ENCODE measurements at places on chromosomes 13 and 19.

- no peak for DNase-seq
Observed at GRCh38 chr19:31146546-31147183, 202.6 kb downstream of the TSHZ3 start.

DNA sequence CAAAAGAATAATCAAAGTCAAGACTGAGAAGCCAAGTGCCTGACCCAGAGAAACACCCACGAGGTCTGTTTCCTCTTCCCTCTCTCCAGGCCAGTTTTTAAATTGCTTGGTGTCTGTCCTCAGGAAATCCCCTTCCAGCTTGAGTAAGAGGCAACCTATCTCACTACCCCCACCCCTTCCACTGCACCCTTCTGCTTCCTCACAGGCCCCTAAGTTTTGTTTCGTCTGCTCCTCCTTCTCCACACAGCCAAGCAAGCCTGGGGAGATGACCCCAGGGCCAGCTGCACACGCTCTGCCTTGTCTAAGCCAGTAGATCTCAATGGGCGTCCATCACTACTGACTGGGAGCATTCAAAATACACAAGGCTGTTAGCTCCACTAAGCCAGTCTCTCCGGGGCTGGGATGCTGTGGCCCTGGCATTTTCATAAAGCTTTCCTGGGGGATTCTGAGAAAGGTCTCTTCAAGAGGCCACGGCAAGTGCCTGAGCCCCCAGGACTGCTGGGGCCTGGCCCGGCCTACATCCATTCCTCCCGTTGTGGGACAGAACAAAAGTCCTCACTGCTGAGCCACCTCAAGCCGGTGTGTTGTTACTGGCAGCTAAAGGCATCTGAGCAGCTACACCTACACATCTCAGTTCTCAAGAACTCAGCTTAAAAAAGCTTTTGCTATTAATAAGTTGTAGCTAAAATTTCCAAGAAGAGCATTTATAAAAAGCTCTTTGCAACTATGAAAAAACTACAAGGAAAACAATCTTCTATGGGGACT, 14.9 kb upstream of the IL4I1 start:
- DNase-seq: peak; percentile 42

DNA sequence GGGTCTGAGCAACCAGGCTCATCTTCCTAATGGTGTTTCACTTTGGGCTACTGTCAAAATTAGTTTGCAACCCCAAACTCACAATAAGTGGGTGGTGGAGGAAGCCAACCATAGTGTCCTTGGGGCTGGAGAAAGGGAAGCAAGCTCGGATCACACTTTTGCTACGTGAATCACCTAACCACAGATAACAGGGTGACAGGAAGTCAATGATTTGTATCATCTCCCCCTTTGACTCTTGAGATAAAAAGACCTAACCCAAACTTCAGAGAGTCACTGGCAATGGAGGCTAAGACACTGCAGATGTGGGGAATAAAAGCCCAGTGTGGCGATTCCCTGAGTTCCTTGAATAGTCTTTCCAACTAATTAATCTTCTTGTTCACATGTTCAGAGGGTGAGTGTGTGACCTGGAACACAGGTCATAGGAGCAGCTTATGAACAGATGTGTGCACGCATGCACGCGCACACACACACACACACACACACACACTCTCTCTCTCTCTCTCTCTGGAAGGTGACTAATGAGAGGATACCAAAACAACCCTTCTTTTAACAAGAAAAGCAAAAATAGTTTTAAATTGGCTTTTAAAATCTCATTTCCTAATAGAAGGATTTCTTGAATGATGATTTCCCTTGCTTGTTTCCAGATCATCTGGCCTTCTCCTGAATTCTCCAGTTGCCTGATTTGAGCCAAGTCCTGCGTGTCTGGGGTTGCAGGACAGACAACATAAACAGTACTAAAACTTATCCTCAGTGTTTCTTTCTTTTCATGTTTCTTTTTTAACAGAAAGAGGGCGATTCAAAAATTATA, 21.2 kb upstream of the DOCK9 start:
- DNase-seq: no peak

DNA sequence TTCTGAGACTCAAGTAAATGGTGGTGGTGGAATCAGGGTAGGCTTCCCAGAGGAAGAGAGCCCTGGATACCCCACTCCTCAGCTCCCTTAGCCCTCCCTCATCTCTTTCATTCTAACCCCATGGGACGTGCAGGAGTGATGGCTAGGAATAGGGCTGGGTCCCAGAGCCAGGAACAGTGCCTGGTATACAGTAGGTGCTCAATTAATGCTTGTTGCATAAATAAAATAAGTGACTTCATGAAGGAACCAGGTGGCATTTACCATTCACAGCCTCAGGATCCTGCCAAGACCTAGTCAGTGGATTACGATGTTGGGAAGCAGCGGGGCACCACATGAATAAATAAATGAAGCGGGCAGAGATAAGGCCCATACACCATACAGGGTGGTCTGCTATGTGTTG, 3.9 kb downstream of the UNC13A start:
- no peak for DNase-seq

DNA sequence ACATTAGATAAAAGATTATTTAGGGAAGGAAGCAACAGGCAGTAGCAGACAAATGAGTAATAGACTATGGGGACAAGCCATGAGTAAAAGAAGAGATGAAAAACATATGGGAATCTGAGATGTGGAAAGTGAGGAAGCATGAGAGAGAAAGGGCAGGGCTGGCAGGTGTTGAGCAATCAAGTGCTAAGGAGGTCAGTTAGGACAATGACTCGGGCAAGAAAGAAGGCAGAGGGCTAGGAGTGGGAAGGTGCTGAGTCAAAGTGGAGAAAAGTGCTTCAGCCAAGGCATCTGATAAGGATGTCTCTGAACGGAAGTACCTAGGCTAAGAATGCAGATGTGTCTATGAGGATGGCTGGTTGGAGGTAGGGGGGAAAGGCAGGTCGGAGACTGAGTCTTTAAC, 291.9 kb upstream of the HTR2A start:
- DNase-seq: peak; percentile 3

DNA sequence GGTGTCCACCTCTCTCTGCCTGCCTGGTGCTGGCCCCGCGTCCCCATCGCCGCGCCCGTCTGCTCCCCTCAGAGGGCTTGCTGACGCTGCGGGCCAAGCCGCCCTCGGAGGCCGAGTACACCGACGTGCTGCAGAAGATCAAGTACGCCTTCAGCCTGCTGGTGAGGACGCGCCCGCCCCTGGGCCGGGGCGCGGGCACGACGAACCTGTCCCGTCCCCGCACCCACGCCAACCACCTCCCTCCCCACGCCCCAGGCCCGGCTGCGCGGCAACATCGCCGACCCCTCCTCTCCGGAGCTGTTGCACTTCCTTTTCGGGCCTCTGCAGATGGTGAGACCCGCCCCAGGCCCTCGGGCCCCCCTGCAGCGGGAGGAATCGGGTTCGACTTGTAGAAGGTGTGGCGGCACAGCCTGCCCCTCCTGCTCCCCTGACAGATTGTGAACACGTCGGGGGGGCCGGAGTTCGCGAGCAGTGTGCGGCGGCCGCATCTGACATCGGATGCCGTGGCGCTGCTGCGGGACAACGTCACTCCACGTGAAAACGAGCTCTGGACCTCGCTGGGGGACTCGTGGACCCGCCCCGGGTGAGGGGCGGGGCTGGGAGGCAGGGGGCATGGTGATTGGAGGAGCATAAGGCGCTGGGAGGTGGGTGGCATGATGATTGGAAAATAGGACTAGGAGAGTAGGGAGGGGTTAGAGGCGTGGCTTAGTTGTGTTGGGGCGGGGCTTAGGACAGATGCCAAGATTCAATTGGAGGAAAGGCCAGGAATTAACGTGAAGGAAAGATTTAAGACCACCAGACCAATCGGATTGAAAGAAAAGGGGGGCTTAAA, 6.6 kb downstream of the EPS8L1 start:
- DNase-seq: no peak

- DNase-seq: no peak
Observed at GRCh38 chr19:19471682-19472081, 43.7 kb downstream of the TSSK6 start.

- no peak for DNase-seq
Observed at GRCh38 chr13:49635599-49636433, 7.5 kb downstream of the ARL11 start.

DNA sequence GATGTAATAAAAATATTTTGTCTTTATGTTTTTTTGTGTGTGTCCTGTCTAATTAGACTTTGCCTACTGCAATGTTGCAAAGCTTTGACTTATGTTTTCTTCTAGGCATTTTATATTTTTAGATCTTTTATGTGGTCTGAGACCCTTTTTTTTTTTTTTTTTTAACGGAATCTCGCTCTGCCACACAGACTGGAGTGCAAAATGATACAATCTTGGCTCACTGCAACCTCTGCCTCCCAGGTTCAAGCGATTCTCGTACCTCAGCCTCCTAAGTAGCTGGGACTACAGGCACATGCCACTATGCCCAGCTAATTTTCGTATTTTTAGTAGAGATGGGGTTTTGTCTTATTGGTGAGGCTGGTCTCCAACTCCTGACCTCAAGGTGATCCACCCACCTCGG, 8.5 kb upstream of the ZNF304 start:
- DNase-seq: no peak

GRCh38 chr13:76656056-76656455, 230.1 kb downstream of the KCTD12 start:
- no peak for DNase-seq

- DNase-seq: no peak
Observed at GRCh38 chr19:18725841-18726770, 42.6 kb downstream of the CRTC1 start.

DNA sequence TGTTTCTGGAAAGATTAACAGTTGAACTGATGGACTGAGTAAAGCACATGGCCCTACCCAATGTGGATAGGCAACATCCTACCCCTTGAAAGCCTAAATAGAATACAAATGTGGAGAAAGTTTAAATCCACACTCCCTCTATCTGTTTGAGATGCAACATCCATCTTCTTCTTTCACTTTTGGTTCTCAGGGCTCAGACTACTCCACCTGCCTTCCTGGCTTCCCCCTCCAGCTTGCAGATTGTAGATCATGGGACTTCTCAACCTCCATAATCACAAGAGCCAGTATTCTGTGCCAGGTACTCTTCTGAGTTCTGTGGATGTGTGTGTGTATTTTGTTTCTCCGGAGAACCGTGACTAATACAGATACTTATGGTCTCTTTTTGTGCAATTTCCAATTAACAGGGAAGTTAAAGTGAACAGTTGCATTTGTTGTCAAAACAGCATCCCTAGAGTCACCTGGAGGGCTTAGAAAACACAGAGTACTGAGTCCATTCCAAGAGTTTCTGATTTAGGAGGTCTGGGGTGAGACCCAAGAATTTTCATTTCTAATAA, 590.3 kb upstream of the MIR17HG start:
- DNase-seq: no peak

DNA sequence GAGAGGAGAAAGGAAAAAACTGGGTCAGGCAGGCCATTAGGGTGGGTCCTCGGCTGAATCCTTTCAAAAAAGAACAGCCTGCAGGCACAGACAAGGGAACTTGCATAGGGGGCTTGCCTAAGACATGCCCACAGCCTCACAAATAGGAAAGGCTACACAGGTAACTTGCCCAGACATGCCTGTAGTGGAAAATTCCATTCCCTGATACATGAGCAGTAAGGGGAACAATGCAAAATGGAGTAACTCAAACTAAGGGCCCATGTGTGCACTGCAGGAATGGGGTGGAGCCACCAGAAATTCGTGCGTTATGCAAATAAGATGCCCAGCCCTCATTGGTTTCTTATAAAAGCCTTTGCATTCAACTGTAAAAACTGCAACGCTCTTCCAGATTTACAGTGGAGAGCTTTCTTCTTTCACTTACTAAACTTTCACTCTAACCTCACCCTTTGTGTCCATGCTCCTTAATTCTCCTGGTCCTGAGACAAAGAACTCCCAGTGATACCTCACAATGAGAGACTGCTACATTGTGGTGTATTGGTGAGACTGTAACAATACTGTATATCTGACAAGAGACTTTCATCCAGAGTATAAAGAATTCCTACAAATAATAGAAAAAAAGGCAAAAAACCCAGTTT, 59.5 kb upstream of the SLITRK1 start:
- no peak for DNase-seq

- no peak for DNase-seq
Observed at GRCh38 chr19:1593501-1593772, 772 bp upstream of the MBD3 start.

DNA sequence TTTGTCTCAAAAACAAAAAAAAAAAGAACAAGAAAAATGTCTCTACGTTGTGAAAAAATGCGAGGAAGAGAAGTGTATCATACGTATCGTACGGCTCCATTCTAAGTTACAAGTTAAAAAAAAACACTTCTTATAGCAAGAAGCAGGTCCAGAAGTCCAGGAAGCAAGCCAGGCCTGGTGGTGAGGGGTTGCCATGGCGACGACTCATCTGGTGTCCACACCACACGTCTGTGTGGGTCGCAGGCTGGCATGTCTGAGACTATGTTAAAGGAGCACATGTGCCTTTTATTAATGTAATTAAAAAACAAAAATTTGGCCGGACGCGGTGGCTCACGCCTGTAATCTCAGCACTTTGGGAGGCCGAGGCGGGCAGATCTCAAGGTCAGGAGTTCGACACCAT, 5.9 kb downstream of the MED16 start:
- no peak for DNase-seq

DNA sequence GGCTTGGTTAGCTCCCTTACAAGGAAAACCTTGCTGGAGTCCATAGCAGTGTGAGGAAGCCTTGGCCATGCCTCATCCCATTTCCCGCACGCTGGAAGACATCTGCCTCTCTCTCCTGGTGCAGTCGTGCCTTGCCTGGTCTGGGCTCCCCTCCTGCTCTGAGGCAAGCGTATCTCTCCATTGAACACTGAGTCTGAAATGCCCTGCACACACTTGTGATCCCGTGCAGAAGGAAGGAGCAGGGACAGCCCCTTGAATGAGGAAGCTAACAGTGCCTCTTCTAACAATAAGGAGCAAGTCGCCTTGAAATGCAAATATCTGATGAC, 407 bp upstream of the ZNF440 start:
- DNase-seq: no peak

DNA sequence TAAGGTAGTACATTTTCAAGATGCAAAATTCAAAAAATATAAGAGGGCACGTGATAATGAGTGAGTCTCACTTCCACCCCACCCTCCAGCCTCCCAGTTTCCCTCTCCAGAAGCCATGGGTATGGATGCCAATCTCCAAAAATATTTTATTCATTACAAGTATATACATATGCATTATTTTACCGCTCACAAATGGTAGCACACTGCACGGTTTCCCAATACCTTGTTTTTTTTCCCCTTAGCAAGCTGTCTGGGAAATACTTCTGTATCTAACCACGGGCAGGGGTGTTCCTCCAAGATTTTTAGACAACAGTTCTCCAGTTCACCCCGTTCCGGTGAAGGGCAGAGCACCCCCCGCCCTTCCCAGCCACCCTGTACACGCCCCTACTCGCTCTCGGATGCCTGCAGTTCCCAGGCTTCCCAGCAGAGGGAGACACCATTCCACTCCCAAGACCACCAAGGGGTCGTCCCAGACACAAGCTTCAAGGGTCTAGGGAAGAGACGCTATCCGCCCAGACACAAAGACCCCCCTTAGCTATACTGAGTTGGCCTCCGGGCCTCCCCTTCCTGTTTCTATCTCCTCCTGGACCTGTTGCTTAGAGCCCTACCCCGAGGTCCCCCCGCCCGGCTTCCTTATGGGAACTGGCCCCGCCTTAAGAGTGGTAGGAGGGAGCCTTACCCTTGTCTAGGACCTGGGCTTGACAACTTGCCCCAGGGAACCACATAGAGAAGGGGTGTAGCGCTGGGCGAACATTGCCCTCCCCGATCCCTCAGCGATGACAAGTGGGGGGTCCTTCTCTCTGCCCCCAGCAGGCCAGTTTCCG, 1.1 kb upstream of the FXYD3 start:
- DNase-seq: peak; percentile 43

All from NB4 (cell line).